ENCODE measurements at places on chromosomes 7 and 10.

GRCh38 chr10:49750546-49750945, 11.6 kb downstream of the OGDHL start:
- DNase-seq, result no peak

GRCh38 chr10:3588816-3589215, 196.2 kb downstream of the KLF6 start:
- DNase-seq, result no peak

DNA sequence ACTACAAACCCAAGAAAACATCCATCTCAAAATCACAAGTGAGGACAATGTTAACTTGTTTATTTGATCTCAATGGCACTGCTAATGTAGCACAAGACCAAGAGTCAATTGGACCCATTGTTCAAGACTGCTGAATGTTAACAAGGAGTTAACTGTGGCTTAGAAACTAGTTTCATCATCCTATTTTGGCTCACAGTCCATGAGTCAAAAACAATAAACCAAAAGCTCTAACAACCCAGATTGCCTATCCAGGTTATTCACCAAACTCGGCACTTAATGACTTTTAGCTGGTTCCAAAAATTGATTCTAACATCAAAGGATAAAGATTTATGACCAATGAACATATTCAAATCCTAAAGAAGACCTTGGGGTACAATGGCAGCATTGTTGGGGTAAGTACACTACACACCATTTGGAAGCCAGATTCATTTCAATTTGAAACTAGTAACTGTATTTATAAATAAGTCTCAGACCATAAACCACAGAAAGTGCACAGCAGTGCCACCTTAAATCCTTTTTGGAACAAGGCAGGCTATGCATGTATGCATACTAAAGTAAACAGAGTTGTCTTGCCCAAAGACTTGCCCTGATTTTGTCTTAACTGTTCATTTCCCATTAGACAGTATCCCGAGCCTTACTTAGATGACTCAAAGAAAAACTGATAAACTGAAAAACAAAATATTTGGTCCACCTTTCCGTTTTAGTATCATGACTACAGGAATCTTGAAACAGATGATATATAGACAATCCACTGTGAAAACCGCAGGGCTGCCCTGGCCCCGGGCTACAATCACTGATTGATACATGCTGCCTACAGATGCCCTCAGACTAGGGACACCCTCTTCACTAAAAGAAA, 84.5 kb downstream of the SRPK2 start:
- no peak for DNase-seq

DNA sequence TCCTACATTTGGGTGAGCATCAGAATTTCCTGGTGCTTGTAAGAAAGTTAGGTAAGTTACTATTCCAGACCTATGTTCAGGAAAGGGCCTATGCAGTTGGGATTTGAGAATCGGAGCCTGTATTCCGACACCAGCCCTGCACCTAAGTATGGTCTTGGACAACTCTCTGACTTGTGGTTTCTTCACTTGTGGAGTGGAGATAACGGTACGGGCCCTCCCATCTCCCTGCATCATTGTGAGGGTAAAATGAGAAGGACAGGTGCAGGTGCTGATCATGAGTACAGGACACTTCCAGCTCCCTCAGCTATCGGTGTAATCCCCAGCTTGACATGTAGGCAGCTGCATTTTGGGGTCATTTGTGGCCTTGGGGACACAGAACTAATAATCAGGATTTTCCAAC, 138.3 kb upstream of the NAMPT start:
- DNase-seq, result no peak

DNA sequence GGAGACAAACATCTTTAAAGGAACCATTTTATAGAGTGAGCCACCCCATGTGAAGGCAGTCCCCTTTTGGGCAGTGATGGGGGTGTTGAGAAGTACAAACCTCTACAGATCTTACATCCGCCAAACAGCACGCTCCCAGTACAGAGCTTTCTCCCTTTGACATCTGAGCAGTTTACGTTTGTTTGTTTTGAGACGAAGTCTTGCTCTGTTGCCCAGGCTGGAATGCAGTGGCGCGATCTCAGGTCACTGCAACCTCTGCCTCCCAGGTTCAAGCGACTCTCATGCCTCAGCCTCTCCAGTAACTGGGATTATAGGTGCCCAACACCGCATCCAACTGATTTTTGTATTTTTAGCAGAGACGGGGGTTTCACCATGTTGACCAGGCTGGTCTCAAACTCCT, 128.9 kb downstream of the CCDC3 start:
- no peak for DNase-seq

All from T-helper 9 cell (primary cell).